ENCODE measurements at places on chromosomes 7 and 10.
A peak's percentile ranks its signal among the peaks of the same experiment; 100 is the strongest.

DNA sequence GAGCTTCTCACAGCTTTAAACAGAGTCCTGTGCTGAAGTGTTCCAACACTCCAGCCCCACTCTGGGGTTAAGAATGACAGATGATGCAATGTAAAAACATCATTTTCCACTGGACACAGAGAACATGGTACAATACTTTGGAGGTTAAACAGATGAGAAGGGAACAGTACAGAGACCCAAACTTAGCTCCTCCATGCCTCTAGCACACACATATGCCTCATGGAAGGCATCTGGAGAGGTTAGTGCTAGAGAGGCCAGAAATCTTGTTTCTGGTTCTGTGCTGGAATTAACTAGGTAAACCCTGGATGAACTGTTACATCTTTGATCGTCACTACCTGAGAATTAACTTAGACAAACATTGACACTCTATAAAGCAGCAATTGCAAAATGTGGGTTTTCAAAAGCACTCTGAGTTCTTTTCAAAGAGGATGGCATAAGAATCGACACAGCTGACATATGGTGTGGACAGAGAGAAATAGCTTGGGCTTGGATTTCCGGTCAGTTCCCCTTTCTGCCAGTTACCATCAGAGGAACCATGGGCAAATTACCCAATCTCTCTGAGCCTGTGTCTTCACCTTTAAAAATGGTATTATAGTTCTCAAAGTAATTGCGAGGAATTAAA, 81.9 kb downstream of the KCNMA1 start:
- no peak for DNase-seq

- DNase-seq: no peak
These were observed 221.5 kb upstream of the CELF2 start for GRCh38 chr10:10796061-10796773.

- DNase-seq: no peak
These were observed 86.7 kb downstream of the ZMIZ1 start for GRCh38 chr10:79155301-79156081.

DNA sequence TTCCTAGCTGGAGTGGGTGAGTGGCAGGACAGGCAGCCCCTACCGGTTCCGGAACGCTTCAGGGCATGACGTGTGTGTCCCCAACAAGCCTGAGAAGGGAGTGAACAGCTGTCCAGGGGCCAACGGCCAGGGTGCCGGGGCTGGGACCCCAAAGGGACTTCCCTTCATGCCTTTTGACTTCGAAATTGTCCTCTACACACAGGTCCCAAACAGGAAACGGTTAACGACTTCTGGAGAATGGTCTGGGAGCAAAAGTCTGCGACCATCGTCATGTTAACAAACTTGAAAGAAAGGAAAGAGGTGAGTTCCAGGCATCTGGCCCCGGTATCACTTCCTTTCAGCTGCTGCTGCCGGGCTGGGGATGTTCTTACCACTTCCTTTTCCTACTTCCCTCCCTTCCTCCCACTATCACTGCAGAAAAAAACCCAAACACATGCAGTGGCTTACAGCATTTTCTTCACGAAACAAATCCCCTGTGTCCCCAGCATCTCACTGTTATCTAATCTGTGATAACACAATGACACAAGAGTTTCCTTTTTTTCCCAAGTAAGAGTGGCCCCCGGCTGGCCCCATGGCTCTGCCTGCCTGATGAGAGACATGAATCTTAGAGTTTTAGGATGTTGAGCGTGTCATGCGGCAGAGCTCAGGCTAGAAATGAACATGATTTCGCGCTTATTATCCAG, 63.2 kb downstream of the MKI67 start:
- peak; percentile 72 for DNase-seq

GRCh38 chr7:47576866-47577306, 5.0 kb downstream of the TNS3 start:
- DNase-seq: no peak

- DNase-seq: no peak
These were observed 17.1 kb upstream of the PTF1A start for GRCh38 chr10:23174977-23175512.

DNA sequence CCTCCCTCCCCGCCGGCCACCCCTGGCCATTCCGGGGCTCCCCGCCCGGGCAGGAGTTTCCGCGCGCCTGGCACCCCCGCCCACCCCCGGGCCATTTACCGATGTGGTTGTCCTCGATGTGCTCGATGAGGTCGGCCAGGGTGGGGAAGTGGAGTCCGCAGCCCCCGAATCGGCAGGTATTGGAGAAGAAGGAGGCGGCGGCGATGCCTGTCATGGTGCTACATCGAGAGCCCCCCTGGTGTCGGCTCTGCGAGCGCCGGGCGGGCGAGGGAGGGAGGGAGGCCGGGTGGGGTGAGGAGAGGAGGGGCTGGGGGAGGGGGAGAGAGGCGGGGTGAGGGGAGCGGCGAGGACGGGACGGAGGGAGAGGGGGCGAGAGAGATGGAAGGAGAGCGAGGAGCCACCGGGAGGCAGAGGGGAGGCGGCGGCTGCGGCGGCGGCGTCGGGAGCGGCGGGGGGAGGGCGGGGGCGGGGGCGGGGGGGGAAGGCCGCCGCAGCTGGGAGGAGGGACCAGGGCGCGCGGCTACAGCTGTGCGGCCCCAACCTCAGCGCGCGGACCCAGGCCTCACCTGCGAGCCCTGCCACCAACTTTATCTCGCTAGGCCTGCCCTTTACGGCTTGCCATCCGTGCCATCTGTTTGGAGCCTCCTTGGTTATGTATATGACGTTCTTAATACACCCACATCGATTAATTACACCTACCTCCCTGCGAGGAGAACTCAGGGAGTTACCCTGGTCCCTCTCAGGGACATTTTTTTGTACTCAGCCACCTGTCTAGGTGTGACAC, at the start of gene JAZF1:
TSS of gene JAZF1 (minus strand) at position 432 of the 784 bp plus-strand sequence.
- DNase-seq: peak; percentile 56

- DNase-seq: no peak
These were observed 270.6 kb downstream of the TWIST1 start for GRCh38 chr7:18846765-18847215.

- DNase-seq: peak; percentile 21
These were observed 427.1 kb downstream of the GPAM start for GRCh38 chr10:111756217-111757061.

DNA sequence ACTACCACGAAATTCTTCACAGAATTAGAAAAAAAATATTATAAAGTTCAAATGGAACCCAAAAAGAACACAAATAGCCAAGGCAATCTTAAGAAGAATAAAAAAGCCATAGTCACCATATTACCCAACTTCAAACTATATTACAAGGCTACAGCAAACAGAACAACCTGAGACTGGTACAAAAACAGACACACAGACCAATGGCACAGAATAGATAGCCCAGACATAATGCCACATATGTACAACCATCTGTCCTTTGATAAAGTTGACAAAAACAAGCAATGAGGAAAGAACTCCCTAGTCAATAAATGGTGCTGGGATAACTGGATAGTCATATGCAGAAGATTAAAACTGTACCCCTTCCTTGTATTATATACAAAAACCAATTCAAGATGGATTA, 808.5 kb upstream of the ZWINT start:
- no peak for DNase-seq

GRCh38 chr7:143280160-143280559, 4.6 kb upstream of the TMEM139 start:
- DNase-seq: no peak

- DNase-seq: no peak
These were observed 431.0 kb upstream of the MKI67 start for GRCh38 chr10:128557149-128557710.

GRCh38 chr7:102469351-102469971, 4.7 kb downstream of the LRWD1 start:
- DNase-seq: no peak

- DNase-seq: no peak
These were observed 17.2 kb upstream of the BMPER start for GRCh38 chr7:33888166-33888565.

DNA sequence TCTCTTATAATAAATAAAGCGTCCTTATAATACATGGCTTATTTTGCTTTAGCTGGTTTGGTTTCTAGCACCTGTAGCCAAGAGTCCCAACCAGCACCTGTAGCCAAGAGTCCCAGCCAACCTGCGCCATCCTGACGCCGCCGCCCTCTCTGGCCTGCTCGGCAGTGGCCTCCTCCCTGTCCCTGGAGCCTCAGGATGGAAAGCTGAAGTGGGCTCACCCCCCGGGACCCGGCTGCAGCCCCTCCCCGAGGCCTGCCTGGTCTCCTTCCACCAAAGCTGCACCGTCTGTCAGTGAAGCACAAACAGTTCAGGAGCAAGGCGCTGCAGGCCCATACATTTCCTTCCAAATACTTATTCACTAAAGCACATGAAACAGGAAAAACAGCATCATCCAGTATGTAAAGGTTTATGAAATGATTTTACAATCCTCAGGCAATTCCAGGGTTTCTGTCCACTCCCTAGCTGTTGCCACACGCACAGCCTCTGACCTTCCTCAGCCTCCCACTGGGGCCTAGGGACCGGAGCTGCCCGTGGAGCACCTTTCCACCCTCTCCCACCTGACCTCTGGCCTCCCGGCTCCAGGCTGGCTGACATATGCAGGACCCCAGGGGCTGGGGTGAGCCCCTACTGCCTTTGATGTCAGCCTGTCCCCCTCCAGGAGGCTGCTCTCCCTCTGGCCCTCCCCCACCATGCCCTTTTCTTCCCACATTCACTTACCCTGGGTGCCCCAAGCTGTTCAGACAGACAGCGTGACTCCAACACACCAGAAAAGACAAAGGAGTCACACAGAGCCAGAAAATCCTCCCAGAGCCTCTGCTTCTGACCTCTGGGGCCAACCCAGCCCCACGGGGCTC, 149.6 kb upstream of the PPP2R2D start:
- DNase-seq: no peak

DNA sequence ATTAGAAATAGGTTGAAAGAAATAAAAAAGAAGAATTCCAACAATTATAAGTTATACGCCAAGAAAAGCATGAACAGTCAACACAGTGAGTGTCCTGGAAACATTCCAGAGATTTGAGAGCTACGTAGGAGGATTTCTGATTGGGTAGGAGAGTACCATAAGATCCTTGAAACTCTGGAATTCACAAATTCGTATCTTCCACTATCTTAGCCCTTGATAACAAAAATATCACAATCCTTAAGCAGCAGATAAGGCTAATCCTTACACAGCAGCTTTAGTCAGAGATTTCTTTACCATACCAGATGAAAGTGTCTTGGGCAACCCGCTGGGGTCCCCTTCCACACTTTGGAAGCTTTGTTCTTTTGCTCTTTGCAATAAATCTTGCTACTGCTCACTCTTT, 8.2 kb downstream of the TPK1 start:
- no peak for DNase-seq

- DNase-seq: no peak
These were observed 46.9 kb upstream of the MXI1 start for GRCh38 chr10:110160522-110160921.

DNA sequence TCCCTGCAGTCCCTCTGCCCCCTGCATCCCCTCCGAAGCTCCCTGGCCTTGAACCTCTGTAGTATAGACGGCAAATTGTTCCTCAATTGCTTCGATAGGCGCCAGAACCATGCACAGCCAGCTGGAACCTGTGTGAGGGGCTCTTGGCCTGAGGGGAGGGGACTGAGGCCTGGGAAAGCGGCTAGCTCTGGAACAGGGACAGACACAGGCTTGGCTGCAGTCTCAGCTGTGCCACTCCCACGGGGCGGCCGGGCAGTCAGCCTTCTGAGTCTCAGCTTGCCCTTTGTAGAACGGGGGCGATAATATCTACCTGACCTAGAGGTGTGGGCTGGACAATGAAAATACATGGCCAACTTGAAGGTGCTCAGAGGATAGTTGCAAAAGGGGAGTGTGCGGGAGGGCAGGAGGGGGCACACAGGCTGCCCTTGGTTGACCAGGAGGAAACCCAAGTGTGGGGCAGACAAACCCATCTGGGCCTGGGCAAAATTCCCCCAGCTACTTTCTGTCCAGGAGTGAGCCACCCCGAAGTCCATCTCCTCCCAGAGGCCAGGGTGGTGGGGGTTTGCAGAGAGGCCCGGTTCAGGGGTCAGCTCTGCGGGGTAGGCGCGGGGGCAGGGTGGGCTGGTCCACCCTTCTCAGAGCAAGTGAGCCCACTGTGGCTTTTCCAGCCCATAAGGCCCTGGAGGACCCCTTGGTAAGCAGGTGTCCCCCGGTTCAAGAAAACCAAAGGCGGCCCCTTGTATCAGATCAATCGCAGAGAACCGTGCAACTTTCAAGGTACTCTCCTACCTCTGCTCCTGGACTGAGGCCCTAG, 4.6 kb downstream of the CRYGN start:
- no peak for DNase-seq

- no peak for DNase-seq
These were observed 8.8 kb upstream of the GFRA1 start for GRCh38 chr10:116281775-116282174.

GRCh38 chr7:7816084-7816483, 97.7 kb upstream of the RPA3 start:
- DNase-seq: no peak
